Bone marrow (tissue), 2 donors: ENCODE measurements at places on chromosomes 13 and 19.

DNA sequence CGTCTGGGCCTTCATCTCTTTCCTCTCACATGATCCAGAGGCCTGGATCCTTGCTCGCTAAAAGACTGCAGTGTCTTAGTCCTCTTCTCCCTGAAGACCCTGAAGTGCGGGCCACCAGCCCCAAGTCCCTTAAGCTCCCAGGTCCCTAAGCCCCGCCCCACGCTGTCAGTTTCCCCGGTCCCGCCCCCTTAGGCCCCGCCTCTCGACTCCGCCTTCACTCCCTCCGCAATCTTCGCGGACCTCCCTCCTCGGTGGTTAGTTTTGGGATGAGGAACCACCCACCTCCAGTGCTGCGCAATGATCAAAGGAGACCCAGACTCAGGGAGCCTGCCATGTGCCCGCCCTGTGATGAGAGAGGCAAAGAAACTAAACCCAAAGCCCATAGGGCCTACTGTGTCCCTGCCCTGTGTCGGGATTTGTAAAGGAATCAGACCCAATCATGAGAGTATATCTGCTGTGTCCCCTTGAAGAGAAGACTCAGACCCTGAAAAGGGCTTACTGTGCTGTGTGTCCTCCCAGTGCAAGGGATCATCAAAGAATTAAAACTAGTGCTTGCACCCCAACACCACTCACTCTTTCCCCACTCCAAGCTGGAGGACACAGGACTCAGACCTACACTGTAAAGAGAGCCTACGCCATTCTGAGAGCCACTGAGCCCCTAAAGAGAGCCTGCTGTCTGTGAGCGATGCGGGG lies 3.0 kb upstream of the COX6B1 start:
- DNase-seq: peak; percentile 49

DNA sequence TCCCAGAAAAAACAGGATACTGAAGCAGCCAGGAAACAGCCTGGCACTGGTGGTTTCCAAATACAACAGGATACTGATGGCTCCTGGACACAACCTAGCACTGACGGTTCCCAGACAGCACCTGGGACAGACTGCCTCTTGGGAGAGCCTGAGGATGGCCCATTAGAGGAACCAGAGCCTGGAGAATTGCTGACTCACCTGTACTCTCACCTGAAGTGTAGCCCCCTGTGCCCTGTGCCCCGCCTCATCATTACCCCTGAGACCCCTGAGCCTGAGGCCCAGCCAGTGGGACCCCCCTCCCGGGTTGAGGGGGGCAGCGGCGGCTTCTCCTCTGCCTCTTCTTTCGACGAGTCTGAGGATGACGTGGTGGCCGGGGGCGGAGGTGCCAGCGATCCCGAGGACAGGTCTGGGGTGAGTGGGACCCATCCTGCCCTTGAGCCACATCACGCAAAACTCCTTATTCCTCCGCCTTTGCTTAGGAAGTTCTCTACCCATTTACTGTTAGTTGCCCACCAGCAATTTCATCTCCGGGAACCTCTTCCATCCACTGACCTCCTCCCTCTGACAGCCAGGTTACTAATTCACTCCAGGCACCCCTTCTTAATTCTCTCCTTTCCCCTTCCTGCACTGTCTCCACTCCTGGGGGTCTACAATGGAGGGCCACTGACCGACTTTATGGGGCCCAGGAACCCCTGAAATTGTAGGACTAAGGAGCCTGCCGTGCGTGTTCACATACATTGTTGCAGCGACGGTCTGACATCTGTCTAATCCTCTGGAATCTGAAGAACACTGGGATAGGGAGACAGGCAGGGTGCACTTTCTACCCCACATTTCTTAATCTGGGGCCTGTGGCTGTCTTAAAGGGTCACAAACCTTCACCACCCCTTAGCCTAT lies 1.2 kb downstream of the ITPKC start:
- DNase-seq: no peak

DNA sequence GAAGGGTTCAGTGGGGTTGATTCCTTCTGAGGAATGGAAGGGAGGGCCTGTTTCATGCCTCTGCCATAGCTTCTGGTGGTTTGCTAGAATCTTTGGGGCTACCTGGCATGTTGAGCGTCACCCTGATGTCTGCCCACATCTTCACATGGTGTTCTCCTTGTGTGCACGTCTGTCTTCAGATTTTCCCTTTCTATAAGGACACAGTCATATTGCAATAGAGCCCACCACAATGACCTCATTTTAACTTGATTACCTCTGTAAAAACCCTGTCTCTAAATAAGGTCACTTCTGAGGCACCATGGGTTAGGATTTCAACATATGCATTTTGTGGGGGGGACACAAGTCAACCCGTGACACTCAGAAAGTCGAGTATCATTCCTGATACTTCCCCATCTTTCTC lies 257.9 kb downstream of the COG6 start:
- DNase-seq: no peak

DNA sequence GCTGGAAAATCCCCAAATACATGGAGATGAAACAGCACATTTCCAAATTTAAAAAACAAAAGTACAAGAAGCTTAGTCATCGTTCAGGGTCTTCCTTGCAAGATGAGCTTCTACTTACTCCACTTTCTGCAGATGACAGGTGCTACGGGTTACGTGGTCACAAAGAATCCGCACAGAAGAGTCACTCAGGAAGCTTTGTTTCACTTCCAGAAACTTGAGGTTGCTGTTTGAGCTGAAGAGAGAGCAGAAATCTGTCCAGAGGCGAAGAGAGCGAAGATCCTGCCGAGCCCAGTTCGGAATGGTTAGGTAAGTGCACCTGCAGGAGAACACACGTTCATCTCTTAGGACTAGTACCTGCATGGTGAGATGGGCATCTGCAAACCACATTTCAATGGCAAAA lies 9.4 kb downstream of the NLRP7 start:
- no peak for DNase-seq

GRCh38 chr19:11496391-11497163 lies 9.1 kb downstream of the ZNF653 start:
- peak; percentile 36 for DNase-seq

DNA sequence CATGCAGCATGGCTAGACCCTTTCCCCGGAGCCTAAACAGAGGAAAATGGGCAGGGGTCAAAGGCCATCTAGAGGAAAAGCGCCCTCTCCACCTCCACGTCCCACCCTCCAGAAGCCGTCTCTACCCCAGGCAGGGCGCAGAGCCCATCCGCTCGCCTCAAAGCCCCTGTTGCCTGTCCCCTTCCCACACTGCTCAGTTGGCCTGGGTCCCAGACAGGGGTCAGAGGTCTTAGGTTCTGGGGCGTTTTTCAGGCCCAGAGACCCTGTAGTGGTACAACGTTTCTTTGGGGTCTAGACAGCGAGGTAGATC lies 285 bp downstream of the TMEM143 start:
- DNase-seq: no peak

GRCh38 chr13:44373601-44374347 lies at the start of gene SERP2:
Gene SERP2, plus strand, starts transcription at chr13:44373824. Its CDS starts 202 bp downstream, at chr13:44374026.
- DNase-seq: no peak

- DNase-seq: no peak
Measured at GRCh38 chr13:94232956-94233355, 246.5 kb downstream of the DCT start.

GRCh38 chr13:32914686-32915085 lies 101.5 kb upstream of the KL start:
- no peak for DNase-seq

DNA sequence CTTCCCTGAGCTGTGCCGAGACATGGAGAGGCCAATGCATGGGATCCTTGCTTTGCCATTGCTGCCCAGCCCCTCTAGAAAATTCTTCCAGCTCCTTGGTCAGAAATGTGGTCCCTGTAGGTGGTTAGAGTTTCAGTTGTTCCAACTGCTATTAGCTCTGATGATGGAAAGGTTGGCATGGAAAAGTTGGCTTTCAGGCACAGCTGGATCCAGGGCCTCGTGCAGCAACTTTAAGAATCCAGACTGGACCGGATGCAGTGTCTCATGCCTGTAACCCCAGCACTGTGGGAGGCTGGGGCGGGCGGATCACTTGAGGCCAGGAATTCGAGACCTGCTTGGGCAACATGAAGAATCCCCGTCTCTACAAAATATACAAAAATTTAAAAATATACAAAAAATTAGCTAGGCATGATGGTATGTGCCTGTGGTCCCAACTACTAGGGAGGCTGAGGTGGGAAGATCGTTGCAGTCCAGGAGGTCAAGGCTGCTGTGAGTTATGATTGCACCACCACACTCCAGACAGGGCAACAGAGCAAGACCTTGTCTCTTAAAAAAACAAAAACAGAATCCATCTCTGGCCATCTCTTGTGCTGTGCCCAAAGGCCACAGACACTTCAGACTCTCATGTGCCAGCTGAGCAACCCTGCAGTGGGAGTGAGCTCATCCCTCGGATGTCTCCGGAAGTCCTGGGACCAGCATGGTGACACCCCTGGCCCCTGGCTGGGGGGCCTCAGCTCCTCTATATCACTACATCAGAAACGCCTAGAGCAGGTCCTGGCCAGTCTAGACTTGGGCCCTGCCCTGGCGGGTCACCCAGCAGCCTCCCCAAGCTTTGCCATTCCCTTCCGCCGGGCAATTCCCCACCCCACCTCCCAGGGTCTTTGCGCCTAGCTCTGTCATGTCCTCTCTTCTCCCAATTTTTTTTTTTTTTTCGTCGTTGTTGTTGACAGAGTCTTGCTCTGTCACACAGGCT lies 16.8 kb downstream of the MEX3D start:
- DNase-seq: no peak

DNA sequence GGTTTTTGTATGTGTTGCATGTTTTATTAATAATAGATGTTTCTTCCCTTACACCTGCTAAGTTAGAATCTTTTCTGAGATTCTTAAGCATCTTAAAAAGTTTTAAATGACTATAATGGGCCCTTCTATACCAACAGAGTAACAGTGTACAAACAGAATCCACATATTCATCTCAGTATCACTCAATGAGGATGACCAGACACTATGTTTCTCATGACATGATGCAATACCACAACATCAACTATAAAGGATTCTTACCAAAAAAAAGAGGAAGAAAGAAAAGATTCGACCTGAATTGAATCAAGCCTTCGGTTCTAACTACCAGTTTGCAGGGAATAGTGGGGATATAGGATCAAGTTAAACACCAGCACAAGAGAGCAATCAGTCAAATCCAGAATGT lies 56.5 kb downstream of the INTS6 start:
- DNase-seq: no peak

GRCh38 chr19:41541990-41542584 lies 33.9 kb upstream of the CEACAM21 start:
- DNase-seq: peak; percentile 62

GRCh38 chr13:109844396-109844795 lies 58.0 kb upstream of the IRS2 start:
- no peak for DNase-seq

- no peak for DNase-seq
Measured at GRCh38 chr19:7698583-7698982, 3.3 kb downstream of the FCER2 start.

GRCh38 chr13:61110732-61111131 lies 304.9 kb downstream of the PCDH20 start:
- DNase-seq: no peak

GRCh38 chr13:40220299-40220935 lies 446.0 kb downstream of the FOXO1 start:
- no peak for DNase-seq

DNA sequence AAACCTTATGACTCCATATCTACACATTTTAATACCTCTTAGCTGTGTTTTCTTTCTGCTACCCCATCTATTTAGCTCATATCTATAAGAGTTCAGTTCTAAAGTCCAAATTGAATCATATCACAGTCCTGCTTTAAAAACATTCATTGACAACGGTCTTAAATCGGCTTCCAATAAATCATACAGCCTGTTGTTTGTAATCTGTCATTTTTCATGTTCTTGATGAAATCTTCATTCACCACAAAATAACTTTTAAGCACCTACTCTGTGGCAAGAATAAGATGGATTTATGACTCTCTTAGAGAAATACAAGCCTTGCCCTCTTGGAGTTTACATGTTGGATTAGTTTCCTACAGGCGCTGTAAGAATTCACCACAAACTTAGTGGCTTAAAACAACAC lies 450.9 kb upstream of the GPC6 start:
- DNase-seq: no peak

DNA sequence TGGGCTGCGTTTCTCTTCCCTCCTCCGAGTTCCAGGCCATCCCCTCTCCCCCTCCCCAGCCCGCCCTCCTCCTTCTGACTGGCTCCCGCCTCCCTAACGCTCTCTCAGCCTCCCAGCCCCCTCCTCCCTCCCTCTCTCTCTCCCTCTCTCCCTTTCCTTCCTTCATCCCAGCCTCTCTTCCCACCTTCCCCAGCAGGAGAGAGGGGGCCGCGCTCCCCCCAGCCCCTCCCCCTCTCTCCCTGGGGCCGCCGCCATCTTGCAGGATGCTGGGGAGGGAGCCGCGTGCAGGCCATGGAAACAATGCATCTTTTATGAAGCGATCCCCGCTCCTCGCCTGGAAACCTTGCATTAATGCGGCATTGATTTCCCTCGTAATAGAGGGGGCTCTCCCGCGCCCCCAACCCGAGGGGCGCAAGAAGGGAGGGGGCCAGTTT lies 42.6 kb upstream of the ADGRL1 start:
- DNase-seq: no peak

DNA sequence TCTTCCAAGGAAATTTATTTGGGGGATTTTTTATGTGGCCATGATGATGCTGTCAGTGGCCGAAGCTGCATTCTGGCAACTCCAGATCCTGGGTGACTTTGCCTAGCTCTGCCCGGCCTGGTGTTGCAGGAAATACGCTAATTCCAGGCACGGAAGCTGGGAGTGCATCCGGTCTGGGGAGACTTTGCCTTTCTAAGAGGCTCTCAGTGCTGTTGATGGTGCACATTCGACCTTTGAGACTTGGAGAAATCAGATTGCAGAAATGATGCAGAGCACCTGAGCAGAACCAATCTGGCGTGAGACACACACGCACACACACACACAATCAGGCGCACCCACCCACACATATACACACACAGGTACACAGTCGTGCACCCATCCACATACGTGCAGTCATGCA lies 5.9 kb upstream of the TMEM255B start:
- DNase-seq: no peak

DNA sequence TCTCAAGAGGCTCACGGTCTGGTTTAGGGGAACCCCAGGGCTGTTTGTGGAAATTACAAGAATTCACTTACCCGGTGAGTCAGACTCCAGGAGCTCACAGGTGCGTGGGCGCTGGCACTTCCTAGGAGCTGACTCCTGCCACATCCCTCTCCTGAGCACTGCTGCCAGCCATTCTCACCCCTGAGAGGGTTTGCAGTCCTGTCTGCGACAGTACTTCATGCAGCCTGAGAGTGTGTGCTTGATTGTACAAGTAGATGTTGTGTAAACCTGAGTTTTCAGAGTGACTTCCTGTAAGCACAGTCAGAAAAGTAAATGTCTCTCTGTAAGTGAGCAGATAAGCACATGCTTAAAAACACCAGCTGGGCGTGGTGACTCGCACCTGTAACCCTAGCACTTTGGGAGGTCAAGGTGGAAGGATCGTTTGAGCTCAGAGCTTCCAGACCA lies 8.1 kb downstream of the MRPL4 start:
- DNase-seq: no peak

GRCh38 chr19:29665826-29666577 lies 741 bp downstream of the PLEKHF1 start:
- DNase-seq: no peak
